NCI-H524 treated with DMSO at 0.1 percent for 48 hours (cell line): ENCODE measurements at places on chromosomes 13 and 19.
A peak's percentile ranks its signal among the peaks of the same experiment; 100 is the strongest.

GRCh38 chr19:58279042-58279924 lies 528 bp downstream of the ZNF8 start:
- no peak for DNase-seq

DNA sequence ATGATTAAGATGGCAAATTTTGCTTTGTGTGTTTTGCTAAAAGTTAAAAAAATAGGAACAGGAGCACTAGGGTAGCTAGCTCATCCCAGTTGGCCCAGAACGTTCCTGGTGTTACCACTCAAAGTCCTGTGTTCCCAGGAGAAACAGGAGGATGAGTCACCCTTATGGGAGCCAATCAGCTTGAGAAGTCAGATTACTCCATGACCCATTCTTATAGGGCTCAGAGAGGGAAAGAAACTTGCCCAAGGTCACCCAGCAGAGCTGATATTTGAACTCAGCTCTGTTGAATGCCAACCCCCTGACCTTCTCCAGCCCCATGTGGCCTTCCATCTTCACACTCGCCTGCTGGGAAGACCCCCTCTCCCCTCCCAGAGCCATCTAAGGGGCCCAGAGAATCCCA lies 13.0 kb downstream of the NMRK2 start:
- DNase-seq = no peak

GRCh38 chr13:44088991-44089413 lies 209.3 kb downstream of the LACC1 start:
- no peak for DNase-seq

DNA sequence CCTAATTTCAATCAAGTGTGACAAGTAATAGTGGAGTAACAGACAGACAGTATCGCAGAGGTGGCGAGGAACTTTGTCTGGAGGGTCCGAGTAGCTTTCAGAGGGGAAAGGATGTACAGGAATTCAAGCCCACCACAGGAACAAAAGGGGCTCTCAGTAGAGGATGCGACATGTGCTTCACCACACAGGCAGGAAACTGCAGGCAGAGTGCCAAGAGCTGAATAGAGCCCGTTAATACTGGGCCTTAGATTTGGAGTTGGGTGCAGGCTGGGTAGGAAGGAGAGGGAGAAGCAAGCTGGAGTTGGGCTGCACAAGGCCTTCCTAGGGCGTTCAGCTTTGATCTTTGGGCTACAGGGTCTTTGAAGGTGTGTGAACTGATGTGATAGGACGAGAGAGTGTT lies 1.2 kb downstream of the CCDC70 start:
- DNase-seq = no peak

DNA sequence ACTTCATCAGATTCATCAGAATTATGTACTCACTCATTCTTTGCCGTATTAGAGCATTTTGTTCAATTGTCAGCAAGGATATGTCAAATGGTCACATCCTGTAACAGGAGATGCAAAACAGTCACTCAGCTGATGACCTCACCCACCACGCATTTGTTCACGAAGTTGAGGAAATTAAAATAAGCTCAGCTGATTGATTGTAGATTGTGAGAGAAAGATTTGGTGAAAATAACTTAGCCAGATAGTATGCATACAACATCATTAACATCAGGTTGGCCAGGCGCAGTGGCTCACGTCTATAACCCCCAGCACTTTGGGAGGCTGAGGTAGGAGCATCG lies 22.6 kb upstream of the CDC16 start:
- no peak for DNase-seq

DNA sequence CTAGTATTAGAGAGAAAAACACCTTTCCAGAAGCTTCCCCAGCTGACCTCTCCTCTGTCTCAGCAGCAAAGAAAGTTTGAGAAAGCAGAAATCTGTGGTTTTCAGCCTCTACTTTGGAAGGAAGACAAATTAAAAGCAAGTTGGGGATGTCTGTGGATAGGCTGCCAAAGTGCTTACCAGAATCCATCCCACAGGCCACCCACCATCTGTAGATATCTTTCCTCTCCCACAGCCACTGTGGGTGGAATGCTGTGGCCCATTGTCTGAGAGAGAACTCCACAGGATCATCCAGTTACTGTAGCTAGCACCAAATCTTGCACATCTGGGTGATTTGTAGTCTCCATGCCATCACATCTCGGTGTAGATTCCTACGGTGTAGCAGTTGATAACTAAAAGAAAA lies 133.5 kb downstream of the DNAJC15 start:
- no peak for DNase-seq

GRCh38 chr13:23159205-23159759 lies 21.5 kb upstream of the SGCG start:
- no peak for DNase-seq

GRCh38 chr13:100589178-100589725 lies 663 bp upstream of the GGACT start:
- DNase-seq = peak; percentile 73

DNA sequence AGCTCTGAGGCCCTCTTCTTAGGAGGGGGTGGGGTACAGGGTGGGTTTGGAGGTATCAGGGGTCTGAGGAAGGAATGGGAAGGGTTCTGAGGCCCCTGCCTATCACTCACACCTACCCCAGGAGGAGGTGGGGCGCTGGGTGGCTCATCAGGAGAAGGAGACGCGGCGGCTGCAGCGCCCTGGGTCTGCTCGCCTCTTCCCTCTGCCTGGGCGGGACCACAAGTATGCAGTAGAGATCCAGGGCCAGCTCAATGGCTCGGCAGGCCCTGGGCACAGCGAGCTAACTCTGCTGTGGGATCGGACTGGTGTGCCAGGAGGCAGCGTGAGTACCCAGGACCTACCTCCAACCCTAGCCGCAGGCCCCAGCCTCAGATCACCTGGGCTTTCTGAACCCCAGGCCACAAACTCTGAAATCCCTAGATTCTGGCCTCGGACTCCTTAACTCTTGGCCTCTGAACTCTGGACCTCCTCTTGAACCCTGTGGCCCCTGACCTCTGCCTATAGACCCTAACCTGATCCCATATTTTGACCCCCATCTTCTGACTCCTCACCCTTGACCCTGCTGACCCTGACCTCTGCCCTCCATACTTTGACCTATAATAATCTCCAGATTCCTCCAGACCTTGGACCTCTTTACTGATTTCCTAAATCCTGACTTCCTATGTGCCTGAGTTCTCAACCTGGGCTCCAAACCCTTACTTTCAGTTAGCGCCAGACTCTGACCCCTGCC lies 24.1 kb downstream of the MEGF8 start:
- DNase-seq = no peak

DNA sequence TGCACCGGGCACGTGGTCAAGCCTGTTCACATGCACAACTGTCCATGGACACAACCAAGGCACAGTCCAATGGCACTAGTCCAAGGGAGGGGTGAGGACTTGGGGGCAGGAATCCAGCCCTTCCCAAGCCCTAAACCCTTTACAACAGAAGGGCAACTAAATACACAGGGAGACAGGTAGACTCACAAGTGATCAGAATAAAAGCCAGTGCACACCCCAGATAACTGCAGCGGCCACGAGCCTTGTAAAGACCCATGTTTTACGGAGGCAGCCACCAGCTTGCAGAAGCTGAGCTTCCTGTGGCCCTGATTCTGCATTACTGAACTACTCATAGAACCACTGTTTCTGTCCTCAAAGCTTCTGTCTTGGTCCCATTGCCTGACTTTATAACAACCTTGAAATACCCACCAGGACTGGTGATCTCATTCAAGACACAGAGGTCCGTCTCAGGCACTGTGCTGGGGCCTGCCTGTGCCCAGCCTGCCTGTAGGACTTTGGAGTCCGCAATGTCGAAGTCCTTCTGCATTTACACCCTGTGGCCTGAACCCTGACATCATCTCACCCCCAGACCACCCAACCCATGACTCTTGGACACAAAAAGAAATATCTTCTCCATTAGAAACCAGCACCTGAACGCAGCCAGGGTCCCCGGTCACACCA lies 181.2 kb downstream of the COL4A1 start:
- no peak for DNase-seq

DNA sequence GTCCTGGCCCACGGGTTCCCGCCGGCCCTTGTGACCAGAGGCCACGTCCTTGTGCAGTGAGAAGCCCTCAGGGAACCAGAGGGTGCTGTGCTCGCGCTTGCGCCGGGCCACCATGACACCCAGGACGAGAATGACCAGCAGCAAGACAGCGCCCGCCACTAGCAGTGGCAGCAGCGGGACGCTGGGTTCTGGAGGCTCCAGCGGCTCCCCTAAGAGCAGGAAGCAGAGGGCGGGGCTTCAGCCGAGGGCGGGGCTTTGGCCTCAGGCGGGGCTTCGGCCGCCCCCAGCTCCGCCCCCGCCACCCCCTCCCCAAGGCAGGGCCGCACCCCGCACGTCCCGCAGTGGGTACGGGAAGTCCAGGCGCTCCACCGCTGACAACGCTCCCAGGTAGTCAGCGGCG lies 30.4 kb downstream of the NOTCH3 start:
- DNase-seq = no peak

DNA sequence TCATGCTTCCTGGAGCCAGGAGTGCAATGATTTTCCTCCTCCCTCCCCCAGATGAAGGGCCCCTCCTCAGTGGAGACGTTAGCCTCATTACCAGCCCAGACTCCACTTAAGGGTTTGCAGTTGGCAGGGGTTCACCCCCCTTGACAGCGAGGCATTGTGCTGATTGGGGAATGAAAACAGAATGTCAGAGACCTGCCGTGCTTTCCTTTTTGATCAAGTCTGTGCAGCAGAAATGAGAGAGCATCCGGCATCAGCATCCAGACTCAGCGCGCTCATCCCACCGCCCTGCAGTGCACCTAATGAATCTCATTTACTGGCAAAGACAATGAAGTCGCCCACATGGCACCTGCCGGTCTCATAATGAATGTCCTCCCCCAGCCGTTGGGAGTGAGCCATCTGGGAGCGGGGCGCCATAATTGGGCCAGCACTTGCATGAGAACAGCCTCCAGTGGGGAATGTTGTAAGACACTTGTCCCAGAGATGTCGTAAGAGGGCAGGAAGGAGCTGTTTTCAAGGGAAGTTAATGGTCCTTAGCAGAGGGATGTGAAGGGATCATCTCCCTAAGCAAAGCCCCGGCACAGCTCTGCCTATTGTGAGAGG lies 98.3 kb upstream of the UQCRFS1 start:
- no peak for DNase-seq

DNA sequence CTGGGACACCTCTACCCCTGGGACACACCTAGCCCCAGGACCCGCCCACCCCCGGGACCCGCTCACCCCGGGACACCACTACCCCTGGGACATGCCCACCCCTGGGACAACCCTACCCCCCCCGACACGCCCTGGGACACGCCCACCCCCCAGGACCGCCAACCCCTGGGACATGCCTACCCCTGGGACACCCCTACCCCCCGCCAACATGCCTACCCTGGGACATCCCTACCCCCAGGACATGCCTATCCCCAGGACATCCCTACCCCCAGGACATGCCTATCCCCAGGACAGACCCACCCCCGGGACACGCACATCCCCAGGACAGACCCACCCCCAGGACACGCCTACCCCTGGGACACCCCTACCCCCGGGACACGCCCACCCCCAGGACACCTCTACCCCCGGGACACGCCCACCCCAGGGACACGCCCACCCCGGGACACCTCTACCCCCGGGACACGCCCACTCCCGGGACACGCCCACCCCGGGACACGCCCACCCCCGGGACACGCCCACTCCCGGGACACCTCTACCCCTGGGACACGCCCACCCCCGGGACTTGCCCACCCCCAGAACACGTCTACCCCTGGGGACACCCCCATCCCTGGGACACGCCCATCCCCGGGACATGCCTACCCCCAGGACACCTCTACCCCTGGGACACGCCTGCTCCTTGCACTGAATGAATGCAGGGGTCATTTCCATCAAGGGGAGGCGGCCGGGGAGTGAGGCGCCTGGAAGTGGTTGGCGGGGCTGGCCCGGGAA lies 32.3 kb downstream of the ADPRHL1 start:
- DNase-seq = no peak
